HL-60 (cell line): ENCODE measurements at places on chromosomes 7 and 10.

DNA sequence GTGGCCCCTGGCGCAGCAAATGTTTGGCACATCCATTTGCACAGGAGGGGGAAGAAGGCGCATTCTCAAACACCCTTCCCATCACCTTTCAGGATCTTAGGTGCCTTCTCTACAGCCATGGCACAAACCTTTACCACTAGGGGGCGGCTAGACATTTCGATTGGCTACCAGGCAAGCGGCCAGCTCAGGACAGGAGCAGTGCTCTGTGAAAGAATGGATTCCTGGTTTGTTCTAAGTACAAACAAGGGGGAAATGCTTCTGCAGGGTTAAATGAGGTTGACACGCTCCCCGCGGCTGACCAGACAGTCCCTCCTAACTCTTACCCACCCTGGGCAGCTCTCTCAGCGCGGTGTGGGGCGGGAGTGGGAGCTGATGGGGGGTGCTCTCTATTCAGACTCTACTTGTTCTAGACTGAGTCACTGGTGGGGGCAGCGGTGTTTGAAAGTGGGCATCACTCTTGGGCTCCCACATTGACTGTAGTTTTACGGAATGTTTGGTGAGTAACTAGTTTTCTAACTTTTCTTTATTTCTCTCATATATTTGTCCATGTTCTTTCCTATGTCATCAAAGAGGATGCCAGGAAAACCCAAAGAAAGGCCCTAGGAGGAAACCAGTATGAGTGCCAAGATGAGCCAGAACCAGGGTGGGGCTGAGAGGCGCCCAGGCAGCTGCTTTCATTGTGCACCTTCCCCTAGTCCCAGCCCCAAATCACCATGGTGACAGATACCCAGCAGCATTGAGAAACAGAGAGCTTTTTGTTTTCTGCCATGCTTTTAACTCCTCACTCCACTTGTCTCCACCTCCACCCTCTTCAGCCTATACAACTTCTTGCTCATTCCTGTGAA lies 61.4 kb upstream of the GPR158 start:
- no peak for DNase-seq

- peak; percentile 20 for DNase-seq
These were observed 29.1 kb upstream of the LBX1 start for GRCh38 chr10:101258179-101258885.

DNA sequence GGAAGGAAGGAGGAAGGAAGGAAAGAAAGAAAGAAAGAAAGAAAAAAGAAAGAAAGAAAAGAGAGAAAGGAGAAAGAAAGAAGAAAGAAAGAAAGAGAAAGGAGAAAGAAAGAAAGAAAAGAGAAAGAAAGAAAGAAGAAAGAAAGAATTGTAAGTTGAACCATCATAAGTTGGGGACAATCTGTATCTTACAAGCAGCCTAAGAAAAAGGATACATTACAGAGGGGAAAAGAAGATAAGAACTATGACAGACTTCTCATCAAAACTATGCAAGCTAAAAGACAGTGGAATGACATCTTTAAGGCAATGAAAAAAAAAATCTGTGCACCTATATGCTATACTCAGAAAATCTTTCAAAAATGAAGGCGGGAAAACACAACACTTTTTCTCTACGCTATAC lies 50.3 kb upstream of the SP4 start:
- DNase-seq = no peak

DNA sequence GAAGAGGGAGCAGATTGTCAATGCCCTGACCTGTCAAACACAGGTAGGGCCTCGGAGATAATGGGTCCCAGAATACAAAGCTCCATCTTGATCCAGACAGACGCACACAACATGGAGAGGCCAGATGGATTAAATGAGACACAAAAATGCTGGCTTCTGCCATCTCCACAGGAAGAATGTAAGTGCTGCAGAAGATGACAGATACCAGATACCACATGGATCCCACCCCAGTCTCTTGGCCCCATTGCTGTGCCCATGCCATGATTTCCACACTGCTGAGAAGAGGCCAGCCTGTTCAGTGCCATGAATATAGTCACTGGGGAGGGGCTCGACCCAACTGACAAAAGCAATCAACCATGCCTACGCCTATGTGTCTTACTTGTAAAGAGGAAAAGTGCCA lies 487.9 kb downstream of the PARD3 start:
- no peak for DNase-seq

GRCh38 chr10:70903262-70903921 lies 15.0 kb upstream of the PCBD1 start:
- DNase-seq = peak; percentile 34

DNA sequence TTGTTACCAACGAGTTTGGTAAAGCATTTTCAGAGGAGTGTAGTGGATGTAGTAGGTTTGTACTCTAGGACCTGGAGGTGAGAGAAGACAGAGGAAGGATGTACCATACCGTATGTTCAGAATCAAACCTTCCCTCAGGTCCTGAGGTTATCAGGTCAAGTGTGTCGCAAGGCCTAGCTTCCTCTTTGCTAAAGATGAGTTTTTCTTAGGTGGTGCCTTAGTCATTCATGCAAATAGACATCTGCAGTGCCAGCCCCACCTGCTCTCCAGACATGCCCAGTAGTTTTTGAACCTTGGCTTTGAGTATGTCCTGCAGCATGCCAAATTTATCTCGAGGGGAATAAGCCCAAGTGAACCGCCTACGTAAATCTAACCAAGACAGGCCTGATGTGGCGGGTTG lies 71.3 kb downstream of the HDAC9 start:
- no peak for DNase-seq
